ENCODE measurements at places on chromosomes 6 and 20. TPM values are rescaled to one million over a fixed set of nuclear protein-coding genes. Genes with fewer than 3 reads are reported as not detected.

GRCh38 chr6:101614774-101615173 is 221.3 kb downstream of the GRIK2 start:
- no peak for DNase-seq
- H3K36me3 ChIP-seq, result no peaks in the 10 kb centered on the region
- no peak overlapping the region for H3K27ac ChIP-seq
- H3K4me1 ChIP-seq, result peaks cover 8% of the 10 kb centered on the region
- H3K27me3 ChIP-seq, result no peaks in the 10 kb centered on the region

DNA sequence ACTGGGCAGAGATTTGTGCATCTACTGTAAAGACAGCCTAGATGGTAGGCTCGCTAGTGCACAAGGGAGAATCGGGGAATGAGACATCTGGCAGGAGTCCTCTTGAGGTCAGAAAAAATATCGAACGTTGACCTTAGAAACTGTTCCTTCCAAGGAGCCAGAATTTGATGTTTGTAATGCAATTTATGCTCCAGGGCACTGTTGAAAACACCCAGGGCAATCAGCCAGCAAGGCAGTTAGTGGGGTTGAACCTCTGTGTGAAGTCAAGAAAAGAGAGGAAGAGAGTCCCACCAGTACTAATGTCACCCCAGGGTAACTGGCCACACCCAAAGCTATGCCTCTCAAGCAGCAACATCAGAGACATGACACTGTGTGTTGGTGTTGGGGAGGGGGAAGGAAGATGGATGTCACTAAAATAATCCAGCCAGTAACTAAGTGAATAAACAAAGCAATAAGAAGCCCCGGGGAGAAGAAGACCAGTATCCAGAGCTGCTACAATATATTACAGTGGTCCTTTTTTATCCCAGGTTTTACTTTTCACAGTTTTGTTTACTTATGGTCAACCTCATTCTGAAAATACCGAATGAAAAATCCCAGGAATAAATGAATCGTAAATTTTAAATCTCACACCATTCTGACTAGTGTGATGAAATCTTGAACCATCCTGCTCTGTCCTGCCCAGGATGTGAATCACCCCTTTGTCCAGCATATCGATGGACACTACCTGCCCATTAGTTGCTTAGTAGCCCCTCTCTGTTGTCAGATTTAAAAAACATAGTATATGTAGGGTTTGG is 32.9 kb upstream of the PDE10A start:
- peaks cover 5% of the 10 kb centered on the region for H3K36me3 ChIP-seq
- no peak for DNase-seq
- H3K4me3 ChIP-seq, result no peak overlapping the region
- H3K27ac ChIP-seq, result no peak overlapping the region
- no peaks in the 10 kb centered on the region for H3K4me1 ChIP-seq
- H3K27me3 ChIP-seq, result no peaks in the 10 kb centered on the region

DNA sequence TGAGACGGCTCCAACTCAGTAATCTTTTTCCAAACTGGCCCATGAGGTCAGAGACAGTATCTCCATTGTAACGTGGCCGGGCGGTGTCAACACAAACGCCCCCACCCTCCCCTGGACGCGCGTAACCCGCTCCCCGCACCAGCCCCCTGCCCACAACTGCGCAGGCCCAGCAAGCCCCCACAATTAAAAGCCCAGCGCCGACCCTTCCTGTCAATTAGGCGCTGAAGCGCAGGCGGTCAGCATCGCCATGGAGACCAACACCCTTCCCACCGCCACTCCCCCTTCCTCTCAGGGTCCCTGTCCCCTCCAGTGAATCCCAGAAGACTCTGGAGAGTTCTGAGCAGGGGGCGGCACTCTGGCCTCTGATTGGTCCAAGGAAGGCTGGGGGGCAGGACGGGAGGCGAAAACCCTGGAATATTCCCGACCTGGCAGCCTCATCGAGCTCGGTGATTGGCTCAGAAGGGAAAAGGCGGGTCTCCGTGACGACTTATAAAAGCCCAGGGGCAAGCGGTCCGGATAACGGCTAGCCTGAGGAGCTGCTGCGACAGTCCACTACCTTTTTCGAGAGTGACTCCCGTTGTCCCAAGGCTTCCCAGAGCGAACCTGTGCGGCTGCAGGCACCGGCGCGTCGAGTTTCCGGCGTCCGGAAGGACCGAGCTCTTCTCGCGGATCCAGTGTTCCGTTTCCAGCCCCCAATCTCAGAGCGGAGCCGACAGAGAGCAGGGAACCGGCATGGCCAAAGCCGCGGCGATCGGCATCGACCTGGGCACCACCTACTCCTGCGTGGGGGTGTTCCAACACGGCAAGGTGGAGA is at the start of the genes HSPA1A and HSPA1L:
Gene HSPA1A, plus strand, starts transcription at position 519 of the 814 bp plus-strand sequence. Its CDS starts 214 bp downstream, at position 733.
Gene HSPA1L, minus strand, starts transcription at position 259 of the 814 bp plus-strand sequence. CDS start 3,311 bp downstream, outside the sequence.
- H3K36me3 ChIP-seq, result peaks cover 15% of the 10 kb centered on the region
- H3K4me1 ChIP-seq, result peaks cover 35% of the 10 kb centered on the region
- peak within 1 kb of the TSS; percentile 98 for H3K27ac ChIP-seq
- H3K4me3 ChIP-seq, result peak within 1 kb of the TSS; percentile 92
- H3K27me3 ChIP-seq, result no peaks in the 10 kb centered on the region

DNA sequence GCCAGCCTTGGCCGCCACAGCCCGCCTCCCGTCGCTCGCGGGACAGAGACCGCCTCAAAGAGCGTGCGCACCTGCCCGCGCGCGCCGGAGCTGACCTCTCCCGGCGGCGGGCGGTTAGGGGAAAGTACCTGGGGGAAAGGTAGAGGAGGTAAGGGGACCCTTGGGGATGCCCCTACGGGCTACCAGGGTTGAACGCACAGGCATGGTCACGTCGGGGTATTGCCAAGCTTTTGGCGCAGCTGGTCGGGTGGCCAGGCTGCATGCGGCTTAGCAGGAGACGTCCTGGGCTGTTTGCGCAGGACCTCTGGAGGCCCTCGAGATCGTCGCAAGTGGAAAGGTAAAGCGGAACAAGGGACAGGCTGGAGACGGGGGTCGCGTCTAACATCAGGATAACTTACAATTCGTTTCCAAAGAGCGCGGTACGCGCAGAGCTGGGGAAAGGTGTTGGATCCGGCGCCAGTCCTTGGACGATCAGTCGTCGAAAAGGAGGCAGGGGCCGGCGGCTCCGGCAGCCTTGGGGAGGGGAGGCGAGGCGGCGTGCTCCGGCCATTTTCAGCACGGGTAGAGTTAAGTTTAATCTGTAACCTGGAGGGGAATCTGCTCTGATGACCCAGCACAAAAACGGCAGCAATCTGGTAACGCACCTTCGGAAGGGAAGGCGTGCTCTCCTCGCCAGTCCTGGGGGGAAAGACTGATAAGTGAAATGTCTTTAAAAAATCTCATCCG is 9.0 kb downstream of the GNAS-AS1 start:
- no peak for DNase-seq
- H3K27me3 ChIP-seq, result peaks cover 97% of the 10 kb centered on the region
- peaks cover 16% of the 10 kb centered on the region for H3K36me3 ChIP-seq
- H3K27ac ChIP-seq, result no peak overlapping the region
- H3K4me3 ChIP-seq, result no peak overlapping the region

DNA sequence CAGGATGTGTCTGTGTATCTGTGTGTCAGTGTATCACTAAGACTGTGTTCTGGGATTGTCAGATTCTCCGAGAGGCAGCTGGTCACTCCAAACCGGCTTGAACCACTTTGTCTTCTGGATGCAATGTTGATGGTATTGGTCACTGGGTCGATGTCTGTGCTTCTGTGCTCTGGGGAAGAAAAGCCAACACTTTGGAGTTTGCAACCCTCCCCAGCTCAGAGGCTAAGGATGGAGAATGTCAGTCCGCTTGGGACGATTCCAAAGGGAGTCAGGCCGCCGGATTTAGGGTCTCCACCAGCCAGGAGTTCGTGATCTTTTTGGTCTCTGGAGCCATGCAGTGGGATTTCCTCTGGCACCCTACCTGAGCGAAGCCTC is 5.2 kb downstream of the MAFB start:
- no peak for DNase-seq
- H3K27me3 ChIP-seq, result peaks cover 99% of the 10 kb centered on the region
- H3K4me3 ChIP-seq, result peak overlapping the region; percentile 58

DNA sequence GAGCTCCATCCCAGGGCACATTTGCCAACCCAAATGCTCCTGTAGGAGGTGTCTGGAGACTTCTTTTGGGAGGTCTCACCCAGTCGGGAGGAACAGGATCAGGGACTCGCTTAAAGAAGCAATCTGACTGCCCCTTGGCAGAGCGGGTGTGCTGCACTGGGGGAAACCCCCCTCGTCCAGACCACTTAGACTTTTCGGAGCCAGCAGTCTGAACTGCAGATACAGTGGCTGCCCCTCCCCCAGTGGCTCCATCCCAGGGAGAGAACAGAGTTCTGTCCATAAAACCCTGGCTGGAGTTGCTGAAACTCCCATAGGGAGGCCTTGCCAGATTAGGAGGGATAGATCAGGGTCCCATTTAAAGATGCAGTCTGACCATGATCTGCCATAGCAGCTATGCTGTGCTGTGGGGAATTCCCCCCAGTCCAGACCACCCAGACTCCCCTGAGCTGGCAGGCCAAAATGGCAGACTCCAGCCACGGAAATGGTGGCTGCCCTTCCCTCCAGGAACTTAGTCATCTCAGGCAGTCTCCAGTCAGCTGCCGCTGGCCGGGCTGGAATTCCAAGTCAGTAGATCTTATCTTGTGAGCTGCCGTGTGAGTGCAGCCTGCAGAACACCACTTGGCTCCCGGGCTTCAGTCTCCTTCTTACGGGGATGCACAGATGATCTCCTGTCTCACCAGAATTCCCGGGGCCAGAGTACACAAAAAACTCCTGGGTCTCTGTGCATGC is 278.1 kb upstream of the SASH1 start:
- no peak overlapping the region for H3K27ac ChIP-seq
- H3K36me3 ChIP-seq, result peaks cover 11% of the 10 kb centered on the region
- H3K27me3 ChIP-seq, result no peaks in the 10 kb centered on the region
- no peak overlapping the region for H3K4me3 ChIP-seq
- H3K4me1 ChIP-seq, result no peaks in the 10 kb centered on the region

Gene ZNF334
- 21.4 TPM for total RNA-seq
